Esophagus mucosa (tissue), 1 donor: ENCODE measurements at places on chromosomes 3 and 15. TPM values are rescaled to one million over a fixed set of nuclear protein-coding genes. Genes with fewer than 3 reads are reported as not detected.

Gene FOXL2
- total RNA-seq, result not detected

Gene ACP3
- total RNA-seq, result 57.5 TPM

Gene FMN1
- total RNA-seq, result 4.6 TPM

Gene OR5K2
- total RNA-seq, result not detected

Gene ITIH4
- total RNA-seq, result 2.1 TPM

Gene MAGEF1
- 16.1 TPM for total RNA-seq

Gene CCR3
- not detected for total RNA-seq
